ENCODE measurements at places on chromosomes 5 and 9.

DNA sequence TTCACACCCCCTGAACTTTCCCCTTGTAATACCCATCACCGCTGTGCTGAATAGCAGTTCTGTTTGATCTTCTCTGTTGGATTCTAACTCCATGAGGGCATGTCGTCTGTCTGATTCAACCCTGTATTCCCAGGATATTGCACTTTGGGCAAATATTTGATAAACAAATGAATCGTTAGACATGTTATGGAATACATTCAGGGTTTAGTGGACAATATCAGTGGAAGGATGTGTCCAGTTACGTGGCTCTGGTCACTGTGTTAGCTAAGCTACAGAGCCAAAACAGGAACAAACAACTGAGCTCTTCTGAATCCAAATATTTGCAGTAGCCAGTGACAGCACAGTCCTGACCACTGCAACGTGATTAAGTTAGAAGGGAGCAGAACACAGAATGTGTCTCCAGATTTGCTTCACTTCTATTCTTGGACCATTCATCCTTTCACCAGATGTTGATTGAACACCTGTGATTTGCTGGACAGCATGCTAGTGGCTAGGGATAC lies 13.2 kb downstream of the ANGPTL2 start:
- DNase-seq, result no peak

DNA sequence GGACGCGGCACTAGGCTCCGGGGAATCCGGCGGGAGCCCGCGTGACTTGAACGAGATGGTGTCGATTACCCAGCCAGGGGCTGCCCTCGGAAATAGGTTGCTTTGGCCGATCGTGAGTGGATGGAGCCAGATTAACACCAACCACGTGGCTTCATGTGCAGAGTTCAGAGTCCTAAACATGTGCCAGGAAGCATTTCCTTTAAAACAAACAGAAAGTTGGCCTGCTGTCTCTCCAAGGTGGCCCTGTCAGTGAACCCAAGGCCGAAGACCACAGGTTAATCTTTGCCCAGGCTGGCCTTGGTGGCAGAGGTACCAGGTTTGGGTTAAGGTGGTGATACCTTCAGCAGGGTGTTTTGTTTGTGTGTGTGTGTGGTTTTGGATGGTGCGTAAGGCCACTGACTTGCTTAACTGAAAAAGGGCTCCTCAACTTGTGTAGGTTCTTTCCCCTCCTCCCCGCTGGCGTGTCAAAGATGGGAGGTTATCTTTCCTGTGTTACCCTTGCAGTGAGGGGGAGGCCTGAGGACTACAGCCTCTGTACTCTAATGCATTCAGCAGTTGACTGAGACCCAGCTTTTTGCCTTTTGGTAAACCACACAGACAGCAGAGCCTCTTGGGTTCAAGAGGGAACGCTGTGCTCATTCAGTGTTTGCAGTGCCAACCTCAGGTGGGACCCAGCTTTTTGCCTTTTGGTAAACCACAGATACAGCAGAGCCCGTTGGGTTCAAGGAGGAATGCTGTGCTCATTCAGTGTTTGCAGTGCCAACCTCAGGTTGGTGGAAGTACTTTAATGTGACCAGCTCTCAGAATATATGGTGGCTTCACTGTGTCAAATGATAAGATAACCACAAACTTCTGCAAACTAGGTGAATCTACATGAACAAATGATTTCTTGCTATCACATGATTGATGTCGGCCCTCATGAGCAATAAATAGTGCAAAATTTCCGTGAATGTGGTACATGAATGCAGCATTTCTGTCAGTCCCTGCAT lies 1.4 kb downstream of the IQGAP2 start:
- no peak for DNase-seq

DNA sequence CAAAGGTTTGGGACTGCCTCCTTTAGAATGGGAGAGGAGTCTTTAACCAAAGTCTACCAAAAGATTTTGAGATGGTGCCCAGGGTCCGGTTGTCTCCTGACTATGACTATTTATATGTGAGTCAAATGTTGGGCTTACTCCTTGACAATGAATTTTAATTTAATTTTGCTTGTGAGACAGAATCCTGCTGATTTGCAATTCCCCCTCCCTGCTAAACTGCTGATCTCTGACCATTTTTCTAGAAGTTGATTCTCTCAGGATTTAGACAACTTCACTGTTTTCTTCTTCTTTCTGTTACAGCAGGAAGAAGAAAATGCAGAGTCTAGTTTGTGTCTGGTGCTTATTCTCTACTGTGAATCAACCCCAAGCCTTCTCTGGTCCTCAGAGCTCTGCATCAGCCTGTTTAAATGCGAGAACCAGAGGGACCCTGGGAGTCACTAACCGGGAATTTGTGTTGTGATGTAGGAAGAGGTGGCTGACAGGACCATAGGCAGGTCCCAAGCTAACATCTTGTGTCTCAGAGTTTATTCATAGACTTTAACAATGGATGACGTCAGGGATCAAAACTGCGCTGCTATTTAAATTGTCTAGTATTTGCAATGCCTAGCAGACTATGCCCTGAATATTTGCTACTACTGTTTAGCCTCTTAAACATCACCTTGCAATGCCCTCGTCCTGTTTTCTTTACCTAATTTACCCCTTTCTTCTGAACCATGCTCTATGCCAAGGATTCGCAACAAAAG lies 124.0 kb upstream of the TAF11L2 start:
- DNase-seq, result no peak

DNA sequence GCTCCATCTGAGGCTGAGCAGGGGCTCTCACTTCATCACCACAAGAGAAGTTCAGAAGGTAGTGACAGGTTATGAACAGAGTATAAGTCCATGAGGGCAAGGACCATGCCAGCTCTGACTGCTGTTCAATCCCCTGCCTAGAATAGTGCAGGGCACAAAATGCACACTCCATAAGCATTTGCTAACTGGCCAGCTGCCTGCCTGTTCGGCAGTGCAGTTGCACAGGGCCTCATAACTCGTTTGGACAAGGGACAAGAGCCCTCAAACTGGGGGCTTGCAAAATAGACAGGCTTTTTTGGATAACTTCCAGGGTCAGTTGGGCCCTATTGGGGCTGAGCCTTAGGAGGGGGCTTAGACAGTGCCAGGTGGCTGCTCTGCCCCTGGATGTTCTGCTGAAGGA lies 21.1 kb downstream of the SPARC start:
- DNase-seq, result no peak

DNA sequence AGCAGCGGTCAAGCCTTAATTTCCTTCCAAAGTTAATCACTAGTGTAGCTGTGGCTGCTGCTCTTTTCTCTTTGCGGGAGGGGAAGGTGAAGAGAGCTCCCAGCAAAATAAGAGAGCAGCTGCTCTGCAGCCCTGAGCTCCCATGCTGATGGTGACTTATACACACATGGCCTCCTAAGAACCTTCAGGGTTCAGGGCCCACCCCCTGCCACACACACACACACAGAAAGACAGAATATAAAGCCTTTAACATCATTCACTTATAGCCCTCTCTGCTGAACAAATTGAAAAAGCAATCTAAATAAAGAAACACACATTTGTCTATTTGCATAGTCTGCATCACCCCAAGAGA lies 43.6 kb downstream of the GAS1 start:
- no peak for DNase-seq

GRCh38 chr5:80059354-80059980 lies 24.3 kb downstream of the THBS4 start:
- DNase-seq, result no peak

DNA sequence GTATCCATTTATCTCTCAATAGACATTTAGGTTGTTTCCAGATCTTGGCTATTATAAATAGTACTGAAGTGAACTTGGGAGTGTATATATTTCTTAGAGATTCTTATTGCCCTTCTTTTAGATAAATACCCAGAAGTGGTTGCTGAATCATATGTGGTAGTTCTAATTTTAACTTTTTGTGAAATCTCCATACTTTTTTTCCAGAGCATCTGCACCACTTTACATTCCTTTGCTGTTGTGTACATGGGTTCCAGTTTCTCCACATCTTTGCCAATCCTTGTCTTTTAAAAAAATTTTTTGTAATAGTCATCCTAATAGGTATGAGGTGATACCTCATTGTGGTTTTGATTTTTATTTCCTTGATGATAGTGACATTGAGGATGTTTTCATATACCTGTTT lies 303.7 kb downstream of the CCDC171 start:
- DNase-seq, result no peak

DNA sequence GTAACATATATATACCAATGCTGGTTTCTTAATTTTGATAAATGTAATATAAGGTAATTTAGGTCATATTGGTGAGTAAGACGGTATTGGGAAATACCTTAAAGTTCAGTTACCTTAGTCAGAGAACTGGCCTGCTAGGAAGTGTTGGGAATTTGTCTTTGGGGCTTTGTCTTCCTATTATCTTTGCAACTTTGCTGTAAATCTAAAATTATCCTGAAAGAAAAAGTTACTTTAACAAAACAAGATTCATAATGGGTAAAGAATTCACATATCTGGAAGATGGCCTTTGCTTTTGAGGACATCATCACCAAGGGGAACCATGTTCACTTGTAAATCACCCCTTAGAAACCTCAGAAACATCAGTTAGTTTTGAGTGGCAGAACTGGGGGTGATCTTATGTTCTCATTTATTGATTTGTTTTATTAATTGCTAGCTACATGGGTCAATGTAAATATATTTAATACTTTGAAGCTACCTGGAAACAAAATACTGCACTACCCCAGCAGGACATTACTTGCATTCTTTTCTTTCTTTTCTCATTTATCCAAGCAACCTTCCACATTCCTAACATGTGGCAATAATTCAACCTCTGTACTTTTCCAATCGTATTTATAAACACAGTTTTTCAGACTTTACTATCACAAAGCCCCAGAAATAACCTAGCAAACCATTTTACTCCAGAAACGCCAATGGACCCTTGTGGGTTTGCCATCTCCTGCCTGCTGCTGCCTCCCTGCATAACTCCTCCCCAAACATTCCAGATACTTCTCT lies 41.4 kb downstream of the GLIS3 start:
- no peak for DNase-seq

DNA sequence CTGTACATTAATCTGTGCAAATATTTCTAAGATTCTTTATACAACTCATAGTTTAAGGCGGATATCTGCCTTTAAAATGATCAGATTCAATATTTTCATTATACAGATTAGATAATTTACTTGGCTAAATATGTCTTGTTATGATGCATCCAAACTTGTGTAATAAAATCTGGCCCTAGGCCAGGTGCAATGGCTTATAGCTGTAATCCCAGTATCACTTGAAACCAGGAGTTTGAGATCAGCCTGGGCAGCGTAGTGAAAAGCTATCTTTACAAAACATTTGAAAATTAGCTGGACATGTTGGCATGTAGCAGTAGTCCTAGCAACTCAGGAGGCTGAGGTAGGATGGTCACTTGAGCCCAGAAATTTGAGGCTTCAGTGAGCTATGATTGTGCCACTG lies 2002.2 kb upstream of the ACO1 start:
- no peak for DNase-seq

GRCh38 chr5:129717751-129718310 lies 30.1 kb upstream of the MINAR2 start:
- DNase-seq, result no peak

- DNase-seq, result peak; percentile 57
Observed at GRCh38 chr5:168766426-168766700, 187.2 kb upstream of the PANK3 start.

GRCh38 chr5:78829811-78830527 lies 155.1 kb downstream of the ARSB start:
- DNase-seq, result no peak

- DNase-seq, result no peak
Observed at GRCh38 chr9:93658184-93658925, 82.0 kb downstream of the PHF2 start.

- no peak for DNase-seq
Observed at GRCh38 chr9:119559056-119559455, 189.8 kb upstream of the BRINP1 start.

DNA sequence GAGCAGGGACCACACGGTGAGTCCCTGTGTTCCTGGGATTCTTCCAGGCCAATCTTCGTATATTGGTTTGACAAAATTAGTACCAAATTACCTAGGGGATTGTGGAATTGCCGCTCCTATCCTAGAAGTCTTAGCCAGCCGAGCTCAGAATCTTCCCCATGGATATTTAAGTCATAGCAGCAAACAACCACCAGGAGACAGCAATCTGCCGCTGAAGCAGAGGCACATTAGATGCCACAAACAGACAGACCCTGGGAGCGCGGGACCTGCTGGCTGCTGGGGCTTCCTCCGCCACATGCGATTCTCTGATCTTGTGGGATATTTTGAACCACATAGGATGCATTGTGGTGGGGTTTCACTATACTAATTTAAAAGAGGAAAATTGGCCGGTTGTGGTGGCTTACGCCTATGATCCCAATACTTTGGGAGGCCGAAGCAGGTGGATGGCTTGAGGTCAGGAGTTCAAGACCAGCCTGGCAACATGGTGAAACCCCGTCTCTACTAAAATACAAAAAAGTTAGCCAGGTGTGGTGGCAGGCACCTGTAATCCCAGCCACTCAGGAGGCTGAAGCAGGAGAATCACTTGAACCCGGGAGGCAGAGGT lies 31.7 kb upstream of the ZBTB43 start:
- DNase-seq, result no peak

DNA sequence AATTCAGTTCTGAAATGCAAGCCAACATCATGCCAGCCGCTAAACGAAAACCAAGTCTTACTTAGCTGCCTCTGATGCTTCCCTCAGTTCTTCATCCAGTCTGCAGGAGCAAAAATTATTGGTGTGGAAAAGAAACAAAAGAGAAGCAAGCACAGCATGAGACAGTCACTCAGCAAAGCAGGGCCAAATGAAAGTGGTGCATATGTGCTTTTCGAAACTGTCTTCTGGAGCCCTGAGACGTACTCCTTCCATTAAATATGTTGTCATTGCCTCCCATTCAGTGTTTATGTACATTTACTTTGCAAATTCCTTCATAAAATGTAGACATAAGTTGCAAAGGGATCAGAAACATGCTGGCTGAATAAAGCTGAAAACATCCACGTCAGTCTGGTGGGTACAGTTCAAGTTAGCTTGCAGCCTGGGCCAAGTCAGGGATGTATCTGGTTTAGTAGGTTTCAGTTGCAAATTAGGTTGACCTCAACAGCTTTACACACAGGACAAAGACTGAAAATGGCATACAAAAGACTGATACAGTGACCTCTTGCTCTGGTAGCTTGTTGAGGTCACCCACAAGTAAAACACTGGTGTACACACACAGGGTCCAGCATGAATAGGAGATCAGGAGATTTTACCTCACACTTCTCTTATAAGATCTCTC lies 139.7 kb upstream of the PCA3 start:
- no peak for DNase-seq

- no peak for DNase-seq
Observed at GRCh38 chr9:112050544-112051475, 124.3 kb downstream of the SUSD1 start.

DNA sequence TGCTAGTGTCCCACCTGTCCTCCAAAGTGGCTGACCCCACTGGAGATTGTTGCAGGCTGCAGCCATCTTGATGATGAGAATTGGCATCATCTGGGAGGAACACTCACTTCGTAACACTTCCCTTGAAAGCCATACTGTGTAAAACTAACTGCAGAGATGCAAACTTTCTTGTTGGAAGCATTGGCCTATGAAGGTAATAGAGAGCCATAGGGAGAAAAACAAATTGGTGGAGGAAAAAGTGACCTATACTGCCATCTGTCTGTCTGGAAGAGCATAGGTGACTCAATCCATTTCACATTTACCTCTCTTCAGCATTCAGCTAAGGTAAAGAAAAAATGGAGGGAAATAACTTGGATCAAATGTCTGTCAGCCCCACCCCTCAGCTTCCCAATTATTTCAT lies 473.4 kb downstream of the NTRK2 start:
- no peak for DNase-seq
